T follicular helper cell (primary cell): ENCODE measurements at places on chromosomes 6 and 20.

DNA sequence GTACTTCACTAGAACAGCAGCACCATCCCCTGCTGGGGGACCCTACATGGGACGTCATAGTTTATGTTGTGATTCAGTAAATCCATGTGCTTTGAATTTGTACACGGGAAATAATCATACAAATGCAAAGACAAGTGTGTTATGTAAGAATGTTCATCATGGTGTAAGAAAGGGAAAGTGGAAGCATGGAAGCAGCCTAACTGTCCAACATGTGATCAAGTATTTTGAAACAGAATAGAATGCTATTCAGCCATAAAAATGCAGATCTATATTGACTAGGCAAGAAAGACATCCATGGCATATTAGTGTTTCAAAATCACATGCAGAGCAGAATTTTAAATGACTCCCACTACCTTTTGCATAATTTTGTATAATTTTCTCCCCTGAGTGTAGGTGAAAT, 117.6 kb downstream of the F13A1 start:
- no peak for DNase-seq

GRCh38 chr6:153028286-153028685, 25.8 kb upstream of the MTRF1L start:
- DNase-seq, result no peak

DNA sequence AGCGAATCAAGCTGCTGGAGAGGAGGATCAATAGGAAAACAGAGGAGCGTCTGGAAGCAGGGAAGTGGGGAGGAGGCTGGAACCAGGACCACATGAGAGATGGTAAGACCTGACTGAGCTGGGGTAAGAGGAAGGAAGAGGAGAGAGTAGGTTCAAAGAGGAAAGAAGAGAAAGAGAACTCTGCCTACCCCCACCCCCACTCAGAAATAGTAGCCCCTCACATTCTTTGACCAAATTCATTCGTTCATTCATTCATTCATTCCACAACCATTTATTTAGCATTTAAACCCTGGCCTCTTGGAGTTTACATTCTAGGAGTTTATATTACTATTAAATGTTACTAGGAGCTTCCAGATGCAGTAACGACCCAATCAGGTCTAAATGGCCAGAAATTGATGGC, 15.8 kb upstream of the HCK start:
- no peak for DNase-seq

GRCh38 chr6:25387483-25387882, 108.3 kb downstream of the CARMIL1 start:
- DNase-seq, result no peak

DNA sequence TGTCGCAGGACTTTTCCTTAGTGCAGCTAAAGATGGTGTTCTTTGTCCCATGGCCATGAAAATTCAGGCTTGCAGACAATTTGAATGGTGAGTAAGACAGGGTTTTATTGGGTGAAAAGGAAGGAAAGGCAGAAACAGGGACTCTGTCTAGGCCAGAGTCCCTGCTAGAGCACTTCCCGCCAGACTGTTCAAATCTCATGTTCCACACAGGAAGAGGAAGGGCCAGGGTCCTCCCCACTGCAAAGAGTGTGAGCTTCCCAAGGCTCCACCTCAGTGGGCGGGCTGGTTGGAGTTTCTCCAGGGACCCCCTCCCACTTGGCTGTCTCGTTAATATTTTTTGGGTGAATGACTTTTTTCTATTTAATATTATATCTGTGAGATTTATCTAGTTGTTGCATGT, 29.0 kb downstream of the COL19A1 start:
- no peak for DNase-seq

GRCh38 chr6:11094411-11094851, 797 bp downstream of the SMIM13 start:
- peak; percentile 9 for DNase-seq

DNA sequence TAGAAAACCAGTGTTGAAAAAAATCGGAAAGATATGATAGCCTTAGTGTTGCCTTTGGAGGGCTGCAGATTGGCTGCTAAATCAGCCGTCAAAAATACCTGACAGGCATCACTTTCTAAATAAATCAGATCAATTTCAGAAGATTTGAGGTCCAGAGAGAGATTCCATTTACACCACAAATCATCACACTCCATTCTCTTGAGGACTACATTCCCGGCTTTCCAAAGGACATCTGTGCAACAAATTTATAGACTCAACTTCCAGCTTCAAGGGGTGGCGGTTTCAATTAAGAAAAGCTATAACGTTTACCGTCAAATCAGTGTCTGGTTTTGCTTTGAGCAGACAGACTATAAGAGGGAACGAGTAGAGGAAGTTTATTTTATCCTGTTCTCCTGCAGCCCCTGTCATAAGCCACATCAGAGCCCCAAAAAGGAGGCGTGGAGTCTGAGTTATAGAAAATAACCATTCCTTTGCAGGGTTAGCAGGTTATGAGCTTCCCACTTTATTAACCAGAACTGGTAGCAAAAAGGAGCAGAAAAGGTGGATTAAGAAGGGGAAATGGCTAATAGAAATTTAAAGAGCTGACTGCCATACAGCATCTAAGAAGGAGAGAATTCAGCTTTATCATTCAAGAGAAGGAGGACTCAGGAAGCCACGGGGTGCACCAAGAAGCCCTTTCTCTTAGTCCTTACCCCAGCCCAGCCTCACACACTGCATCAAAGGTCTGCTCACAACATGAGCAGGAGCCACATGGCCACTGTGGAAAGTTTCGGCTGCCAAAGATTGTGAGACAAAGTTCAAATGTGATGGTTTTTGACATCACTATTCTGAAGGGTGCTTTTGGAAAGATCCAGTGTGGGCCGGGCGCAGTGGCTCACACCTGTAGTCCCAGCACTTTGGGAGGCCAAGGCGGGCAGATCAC, 12.9 kb upstream of the UQCC2 start:
- no peak for DNase-seq

DNA sequence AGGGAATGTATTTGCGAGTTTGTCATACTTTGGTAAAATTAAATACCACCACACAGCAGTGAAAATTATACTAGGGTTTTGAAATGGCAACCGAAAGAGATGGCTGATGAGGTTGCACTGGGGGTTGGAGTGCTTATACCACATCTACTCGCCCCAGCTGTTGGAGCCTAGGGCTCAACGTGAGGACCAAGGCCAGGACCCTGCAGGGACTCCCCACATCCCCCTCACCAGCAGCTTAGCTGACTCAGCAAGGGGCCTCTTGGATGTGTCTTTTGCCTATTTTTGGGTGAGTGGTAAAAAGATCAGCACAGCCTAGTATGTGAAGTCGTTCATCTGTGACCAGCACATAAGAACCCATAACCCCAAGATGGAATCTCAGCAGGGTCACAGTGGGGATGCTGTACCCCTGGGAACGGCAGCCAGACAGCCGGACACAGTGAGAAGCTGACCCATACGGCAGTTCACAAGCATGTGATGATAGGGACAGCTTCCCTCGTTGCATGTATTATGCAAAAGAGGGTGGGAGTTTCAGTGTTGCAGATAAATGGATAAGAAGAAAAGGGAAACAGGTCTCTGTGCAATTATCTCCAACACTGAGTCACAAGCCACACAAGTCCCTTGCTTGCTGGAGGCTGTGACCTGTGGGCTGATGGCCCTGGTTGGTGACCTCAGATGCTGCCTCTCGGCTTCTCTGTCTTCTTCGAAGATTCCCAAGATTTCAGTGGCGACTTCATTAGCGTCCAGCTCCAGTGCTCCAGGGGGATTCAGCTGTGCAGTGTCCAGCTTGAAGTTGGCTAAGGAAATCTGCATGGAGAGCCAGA, 20.9 kb upstream of the SPO11 start:
- no peak for DNase-seq
